Stimulated activated CD4-positive, alpha-beta T cell treated with anti-CD3 and anti-CD28 coated beads, Interleukin-15, amount 100 ng/mL, for 1 hour (primary cell): ENCODE measurements at places on chromosomes 7 and 10.

DNA sequence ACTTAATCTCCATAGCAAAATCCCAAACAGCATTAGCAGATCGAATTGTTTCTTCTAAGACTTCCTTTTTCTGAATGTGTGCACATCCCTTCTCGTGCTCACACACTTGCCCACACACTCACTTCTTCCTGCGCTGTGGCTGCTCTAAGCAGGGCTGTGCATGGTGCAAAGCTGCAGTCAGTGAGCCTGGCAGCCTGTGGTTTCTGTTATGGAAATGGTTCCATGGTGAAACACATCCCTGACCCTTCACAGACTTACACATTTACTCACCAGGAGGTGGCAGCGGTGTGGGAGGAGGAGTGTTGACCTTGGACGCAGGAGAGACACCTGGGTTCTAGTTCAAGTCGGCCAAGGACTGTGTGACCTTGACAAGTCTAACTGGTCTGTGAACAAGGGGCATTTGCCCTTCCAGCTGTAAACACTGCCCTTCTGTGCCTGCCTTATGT is 24.9 kb downstream of the MTURN start:
- no peak for DNase-seq

- DNase-seq = no peak
These were observed 87.2 kb upstream of the A1CF start for GRCh38 chr10:50972591-50972990.

DNA sequence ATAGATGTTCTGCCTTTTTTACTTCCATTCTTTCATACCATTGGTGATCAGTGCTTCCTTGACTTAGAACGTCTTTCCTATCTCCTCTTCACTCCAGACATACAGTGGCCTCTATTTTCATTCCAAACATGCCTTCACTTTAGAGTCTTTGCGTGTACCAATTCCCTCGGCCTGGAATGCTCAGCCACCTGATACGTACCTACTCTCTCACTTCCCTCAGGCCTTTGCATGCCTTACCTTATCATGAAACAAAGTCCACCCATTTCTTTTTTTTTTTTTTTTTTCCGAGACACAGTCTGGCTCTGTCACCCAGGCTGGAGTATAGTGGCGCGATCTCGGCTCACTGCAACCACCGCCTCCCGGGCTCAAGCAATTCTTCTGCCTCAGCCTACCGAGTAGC is 2.2 kb upstream of the CCNJ start:
- no peak for DNase-seq

GRCh38 chr7:351681-352480 is 61.9 kb downstream of the FOXL3 start:
- peak; percentile 18 for DNase-seq
